ENCODE measurements at places on chromosomes 4 and X. TPM values are rescaled to one million over a fixed set of nuclear protein-coding genes. Genes with fewer than 3 reads are reported as not detected.

Gene ZNF157
- 0.12 TPM for total RNA-seq

Gene NKX6-1
- total RNA-seq: 0.11 TPM

Gene FAAH2
- total RNA-seq: not detected

Gene AWAT2
- total RNA-seq: not detected

Gene GLOD5
- not detected for total RNA-seq

Gene MAGEH1
- 41.4 TPM for total RNA-seq

Gene CXCL1
- 2.9 TPM for total RNA-seq

Gene CXCL3
- 3.3 TPM for total RNA-seq

Gene FREM3
- total RNA-seq: not detected

Gene CASK
- total RNA-seq: 49.1 TPM

Gene DDIT4L
- 9.2 TPM for total RNA-seq

Gene MGAT4D
- total RNA-seq: not detected

Gene SH2D1A
- not detected for total RNA-seq

Gene VCX2
- not detected for total RNA-seq

Gene PLAC8
- total RNA-seq: not detected

Gene RHOXF2
- not detected for total RNA-seq

Gene ADGRG4
- total RNA-seq: not detected

Gene SLC16A2
- total RNA-seq: 14.4 TPM

Gene RAB41
- total RNA-seq: not detected

Gene KLHL34
- total RNA-seq: under 0.01 TPM

Gene CC2D2A
- 20.5 TPM for total RNA-seq

Gene GABRG1
- not detected for total RNA-seq

Gene DDX53
- total RNA-seq: not detected

Measured in uterine smooth muscle cell (primary cell).